ENCODE measurements at places on chromosomes 3 and 15.

GRCh38 chr15:92833106-92833433, 67.1 kb upstream of the CHD2 start:
- DNase-seq, result no peak

DNA sequence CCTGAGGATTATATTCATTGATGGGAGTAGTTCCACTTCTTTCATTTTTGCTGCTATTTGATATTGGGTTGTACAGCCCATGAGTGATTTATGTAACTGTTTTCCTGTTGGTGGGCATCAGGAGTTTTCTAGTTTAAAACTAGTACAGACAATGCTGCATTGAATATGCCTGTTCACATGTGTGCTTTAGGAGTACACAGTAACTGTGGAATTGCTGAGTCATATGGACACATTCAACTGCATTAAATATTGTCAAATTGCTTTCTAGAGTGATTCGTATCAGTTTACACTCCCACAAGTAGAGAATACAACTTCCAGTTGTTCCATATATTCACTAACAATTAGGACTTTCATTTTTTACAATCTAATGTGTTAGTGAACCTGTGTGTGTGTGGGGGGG, 59.8 kb upstream of the THSD4 start:
- no peak for DNase-seq

DNA sequence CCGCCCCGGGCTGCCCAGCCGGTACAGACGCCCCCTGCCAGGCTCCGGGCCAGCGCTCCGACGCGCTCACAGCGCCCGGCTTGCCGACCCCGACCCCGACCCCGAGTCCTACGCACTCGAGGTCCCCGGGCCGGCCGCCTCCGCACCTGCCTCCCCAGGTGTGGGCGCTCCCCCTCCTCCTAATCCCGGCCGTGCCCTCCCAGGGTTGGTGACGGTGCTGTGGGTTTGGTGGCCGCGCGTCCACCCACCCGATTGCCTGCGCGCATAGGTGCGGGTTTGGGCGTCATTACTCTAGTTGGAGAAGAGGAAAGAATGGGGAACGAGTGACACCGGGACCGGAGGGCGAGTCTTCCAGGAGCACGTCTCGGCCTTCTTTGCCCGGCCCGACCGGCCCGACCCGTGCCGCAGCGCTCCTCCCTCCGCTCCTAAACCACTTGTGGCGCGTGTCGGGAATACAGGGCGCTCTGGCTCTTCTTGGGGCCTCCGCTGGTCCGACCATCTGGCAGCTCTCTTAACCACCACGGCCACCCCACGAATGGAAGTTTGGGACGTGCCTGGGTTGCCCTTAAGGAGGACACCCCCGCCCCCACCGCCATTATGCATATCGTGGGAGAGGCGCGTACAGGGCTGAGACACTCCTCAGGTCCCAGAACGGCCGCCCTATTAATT, 810 bp upstream of the THRB start:
- no peak for DNase-seq

DNA sequence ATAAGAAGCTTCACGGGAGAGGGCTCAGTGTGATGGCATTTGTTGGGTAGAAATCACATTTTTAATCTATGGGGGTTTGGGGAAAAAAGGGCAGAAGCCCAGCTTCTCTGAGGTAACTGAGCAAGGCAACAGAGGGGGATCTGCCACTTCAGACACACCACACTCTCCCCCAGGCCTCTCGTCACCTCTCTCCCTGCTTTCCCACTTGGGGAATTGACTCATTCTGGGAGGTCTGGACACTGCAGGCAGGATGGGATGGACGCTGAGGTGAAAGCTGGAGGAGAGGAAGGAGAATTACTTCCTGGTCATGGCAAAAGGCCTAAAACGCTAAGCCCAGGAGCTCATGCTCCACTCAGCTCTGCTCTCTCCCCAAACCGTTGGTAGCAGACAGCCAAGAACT, 33.2 kb downstream of the MYO5C start:
- DNase-seq, result no peak

- DNase-seq, result no peak
Observed at GRCh38 chr3:38542401-38543298, 46.5 kb downstream of the EXOG start.

- no peak for DNase-seq
Observed at GRCh38 chr3:72354486-72354885, 493.8 kb downstream of the SHQ1 start.

All from MV-4-11 (cell line).